ENCODE measurements at places on chromosomes 2 and 18.

- no peak for DNase-seq
These were observed at the start of gene UGT1A3 for GRCh38 chr2:233728723-233729301. Gene UGT1A3, plus strand, starts transcription at chr2:233729042. Its CDS starts 85 bp downstream, at chr2:233729127.

GRCh38 chr2:127314193-127314988, 20.4 kb upstream of the ERCC3 start:
- no peak for DNase-seq

- no peak for DNase-seq
These were observed 49.7 kb downstream of the PDCL3 start for GRCh38 chr2:100612388-100613000.

DNA sequence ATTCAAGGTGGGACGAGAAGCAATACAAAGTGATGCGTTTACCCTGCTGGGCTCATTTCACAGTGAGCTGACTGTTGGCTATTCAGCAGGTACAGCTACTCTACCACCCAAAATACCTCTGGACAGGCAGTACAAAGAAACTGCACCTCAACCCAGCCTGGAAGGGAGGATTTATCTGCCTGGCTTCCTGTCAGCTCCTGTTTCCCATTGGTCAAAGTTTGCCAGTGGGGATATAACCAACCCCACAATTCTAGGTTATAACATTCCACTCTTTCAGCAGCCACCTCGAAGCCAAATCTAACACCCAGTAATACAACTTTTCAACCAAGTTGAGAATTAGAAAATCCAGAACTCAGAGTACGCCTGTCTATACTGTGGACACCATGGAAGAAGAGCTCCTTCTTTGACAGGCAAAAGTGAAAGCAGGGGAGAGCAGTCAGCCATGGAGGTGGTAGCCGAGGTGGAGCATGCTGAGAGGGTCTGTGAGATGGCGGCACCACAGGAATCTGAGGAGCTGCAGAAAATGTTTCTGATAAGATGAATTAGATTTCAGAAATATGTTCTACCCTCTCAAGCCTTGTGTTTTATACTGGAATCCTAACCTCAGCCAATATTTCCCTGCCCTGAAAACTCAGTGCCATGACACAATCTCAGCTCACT, 10.8 kb downstream of the DUSP19 start:
- DNase-seq: no peak
